ENCODE measurements at places on chromosomes 7 and 10.

GRCh38 chr10:114172776-114173602 is 1.0 kb downstream of the CCDC186 start:
- no peak for DNase-seq

- no peak for DNase-seq
These were observed 224.7 kb upstream of the SH2B2 start for GRCh38 chr7:102061981-102062390.

DNA sequence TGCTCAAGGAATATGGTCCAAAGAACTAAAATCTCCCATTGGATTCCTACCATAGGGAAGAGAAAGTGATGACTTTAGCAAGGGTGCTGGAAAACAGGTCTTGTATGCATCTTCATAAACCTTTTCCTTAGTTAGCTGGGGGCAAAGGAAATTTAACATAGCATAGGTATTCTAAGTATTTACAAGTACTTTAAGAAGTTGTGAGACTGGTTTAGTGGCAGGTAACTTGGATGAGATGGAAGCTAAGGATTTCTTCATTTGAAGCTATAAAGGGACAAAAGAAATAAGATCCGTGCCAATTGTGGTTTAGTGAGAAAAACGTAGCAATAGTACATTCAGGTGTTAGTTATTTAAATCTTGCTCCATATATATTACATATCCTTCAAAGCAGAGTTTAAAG is 183.4 kb upstream of the TCF7L2 start:
- no peak for DNase-seq

- DNase-seq: no peak
These were observed 220.6 kb downstream of the ADRA2A start for GRCh38 chr10:111297351-111297848.

DNA sequence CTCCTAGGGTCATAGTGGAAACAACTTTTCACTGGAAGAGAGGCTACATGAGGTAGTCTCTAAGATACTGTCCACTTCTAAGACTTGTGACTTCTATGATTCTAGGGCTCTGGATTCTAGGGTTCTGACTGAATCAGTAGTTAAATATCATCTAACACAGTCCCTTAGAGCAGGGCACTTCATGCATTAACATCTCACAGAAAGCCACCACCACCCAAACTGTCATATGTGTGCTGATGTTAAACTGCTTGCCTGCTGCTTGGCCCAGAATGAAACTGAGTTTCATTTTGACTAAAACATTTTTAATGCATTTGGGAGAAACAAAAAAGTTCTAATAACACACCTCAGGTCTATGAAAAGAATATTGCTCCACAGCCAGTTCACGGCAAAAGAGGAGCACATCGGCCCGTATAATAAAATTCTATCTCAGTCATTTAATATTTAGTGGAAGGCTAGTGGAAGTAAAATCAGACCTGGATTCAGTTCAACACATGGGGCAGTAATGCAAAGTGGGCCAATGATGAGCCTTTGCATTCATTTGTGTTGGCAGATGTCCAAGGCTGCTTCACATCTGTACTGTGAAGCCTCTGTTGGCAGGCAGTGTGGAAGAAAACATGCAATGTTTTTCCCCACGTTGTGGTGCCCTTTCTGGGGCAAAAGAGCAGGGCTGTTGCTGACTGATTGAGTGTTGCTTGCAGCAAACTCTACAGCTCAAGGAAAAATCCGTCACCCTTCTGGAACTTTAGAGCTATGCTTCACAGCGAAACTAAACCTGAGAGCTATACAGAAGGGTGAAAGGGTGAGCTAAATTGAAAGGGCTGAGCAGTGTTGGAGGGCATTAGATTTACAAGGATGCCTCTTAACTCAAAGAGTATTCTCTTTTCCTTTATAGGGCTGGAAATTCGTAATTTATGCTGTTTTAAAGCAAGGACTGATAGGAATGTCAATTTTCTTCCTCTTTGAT is 33.5 kb upstream of the AUTS2 start:
- DNase-seq: no peak

- peak; percentile 33 for DNase-seq
These were observed 248.9 kb downstream of the COBL start for GRCh38 chr7:51067757-51068156.

DNA sequence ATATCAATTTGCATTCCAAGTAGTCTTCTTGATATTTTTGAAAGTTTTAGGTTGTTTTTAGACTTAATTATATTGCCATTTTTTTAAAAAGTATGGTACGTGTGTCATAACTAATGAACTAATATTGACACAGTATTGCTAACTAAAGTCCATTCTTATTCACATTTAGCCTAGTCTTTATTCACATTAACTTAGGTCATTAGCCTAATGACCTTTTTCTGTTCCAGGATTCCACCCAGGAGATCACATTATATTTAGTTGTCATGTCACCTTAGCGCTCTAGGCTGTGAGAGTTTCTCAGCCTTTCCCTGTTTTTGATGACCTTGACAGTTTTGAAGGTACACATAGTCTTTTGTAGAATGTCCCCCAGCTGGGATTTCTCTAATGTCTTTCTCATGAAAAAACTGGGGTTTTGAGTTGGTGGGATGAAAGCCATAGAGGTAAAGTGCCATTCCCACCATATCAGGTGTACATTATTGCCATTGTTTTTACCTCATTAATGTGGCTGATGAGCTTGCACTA is 38.5 kb downstream of the SDHAF3 start:
- DNase-seq: no peak

GRCh38 chr7:50396856-50397255 is 53.3 kb downstream of the FIGNL1 start:
- no peak for DNase-seq

DNA sequence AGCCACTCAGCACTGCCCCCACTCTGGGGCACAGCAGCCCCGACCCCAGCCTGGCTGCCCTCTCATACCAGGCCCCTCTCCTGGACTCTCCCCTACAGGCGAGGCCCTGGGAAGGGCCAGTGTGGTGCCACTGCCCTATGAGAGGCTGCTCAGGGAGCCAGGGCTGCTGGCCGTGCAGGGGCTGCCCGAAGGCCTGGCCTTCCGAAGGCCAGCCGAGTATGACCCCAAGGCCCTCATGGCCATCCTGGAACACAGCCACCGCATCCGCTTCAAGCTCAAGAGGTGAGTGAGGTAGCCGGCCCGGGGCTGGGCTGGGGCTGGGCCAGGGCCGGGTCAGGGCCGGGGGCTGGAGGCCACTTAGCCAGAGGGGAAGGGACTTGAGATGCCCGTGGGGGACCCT is 64.3 kb downstream of the GTF2IRD1 start:
- no peak for DNase-seq

- DNase-seq: no peak
These were observed 155.3 kb downstream of the GLI3 start for GRCh38 chr7:42081671-42082070.

- DNase-seq: no peak
These were observed 101.8 kb downstream of the EGFR start for GRCh38 chr7:55120501-55121198.

- DNase-seq: no peak
These were observed 256.3 kb upstream of the CSTF2T start for GRCh38 chr10:51955696-51956095.

- no peak for DNase-seq
These were observed 85.7 kb downstream of the GRB10 start for GRCh38 chr7:50696810-50697582.

GRCh38 chr7:142696456-142697179 is 52.7 kb upstream of the PRSS1 start:
- DNase-seq: no peak

DNA sequence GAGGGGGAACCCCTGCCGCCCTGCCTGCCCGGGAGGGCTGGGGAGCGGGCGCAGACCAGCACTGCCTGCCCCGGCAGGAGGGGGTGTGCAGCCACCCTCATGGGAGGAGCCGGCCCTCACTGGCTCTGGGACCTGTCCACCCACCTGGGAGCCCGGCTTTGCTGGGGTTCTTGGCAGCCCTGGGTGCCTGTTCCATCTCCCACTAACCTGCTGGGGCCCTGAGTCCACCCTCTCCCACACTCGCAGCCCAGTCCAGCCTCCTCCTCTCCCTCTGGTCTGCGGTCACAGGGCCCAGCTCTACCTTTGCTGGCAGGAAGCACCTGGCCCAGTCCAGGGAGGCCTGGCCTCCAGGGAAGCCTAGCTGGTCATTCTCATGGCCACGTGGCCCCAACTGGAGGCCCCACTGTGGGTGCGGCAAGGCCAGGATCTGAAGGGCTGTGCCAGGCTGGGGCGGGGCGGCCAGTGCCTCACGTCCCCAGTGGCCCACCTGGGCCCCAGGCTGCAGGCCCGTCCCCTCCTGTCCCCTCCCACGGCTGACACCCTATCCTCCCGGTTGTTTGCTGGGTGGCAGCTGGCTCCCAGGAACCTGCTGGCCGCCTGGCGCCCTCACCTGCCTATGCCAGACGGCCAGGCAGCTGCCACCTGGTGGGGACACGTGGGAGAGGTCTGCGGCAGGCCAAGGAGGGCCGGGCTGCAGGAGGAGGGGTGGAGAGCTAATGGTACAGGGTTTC is at the start of gene TMEM184A:
Gene TMEM184A, minus strand, starts transcription at position 393 of the 731 bp plus-strand sequence. CDS start 721 bp downstream, outside the sequence.
- DNase-seq: peak; percentile 55

DNA sequence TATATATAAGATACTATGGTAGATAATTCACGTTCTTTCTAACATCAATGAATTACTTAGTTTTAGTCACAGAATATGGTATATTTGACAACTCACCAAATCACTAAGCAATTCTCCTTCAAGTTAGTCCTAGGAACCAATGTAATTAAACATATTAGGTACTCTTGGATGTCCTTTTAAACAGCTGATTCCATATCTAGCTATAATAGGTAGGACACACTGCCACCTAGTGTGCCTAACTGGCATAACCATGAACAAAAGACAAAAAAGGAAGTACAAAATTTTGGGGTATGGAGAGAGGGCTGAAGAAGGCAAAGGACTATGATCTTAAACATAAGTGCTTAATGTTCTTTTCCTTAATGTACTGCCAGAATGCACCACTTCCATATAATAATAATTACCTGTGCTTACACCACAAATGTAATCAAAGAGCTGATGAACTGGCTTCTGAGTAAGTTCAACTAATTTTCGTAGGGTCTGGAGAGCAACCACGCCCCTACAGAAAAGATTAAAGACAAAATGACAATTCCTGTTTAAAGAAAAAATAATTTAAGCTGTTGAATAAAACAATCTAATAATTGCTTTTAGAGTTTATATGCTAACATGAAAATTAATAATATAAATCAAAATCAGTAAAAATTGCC is 28.7 kb downstream of the PNPLA8 start:
- peak; percentile 38 for DNase-seq

DNA sequence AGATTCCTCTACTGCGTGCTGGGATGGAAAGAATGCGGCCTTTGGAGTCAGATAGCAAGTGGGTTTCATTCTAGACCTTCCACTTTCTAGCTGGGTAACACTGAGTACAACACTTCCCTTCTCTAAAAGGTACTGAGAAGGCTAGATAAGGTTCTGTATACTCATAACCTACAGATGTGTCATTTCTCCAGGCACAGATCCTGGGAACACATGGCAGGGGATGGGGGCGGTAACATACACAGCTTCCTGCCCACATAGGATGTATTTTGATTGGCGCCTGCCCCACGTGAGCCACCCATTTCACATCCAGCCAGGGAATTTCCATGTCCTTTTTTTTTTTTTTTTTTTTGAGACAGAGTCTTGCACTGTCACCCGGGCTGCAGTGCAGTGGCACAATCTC is 31.8 kb downstream of the KLRG2 start:
- no peak for DNase-seq

DNA sequence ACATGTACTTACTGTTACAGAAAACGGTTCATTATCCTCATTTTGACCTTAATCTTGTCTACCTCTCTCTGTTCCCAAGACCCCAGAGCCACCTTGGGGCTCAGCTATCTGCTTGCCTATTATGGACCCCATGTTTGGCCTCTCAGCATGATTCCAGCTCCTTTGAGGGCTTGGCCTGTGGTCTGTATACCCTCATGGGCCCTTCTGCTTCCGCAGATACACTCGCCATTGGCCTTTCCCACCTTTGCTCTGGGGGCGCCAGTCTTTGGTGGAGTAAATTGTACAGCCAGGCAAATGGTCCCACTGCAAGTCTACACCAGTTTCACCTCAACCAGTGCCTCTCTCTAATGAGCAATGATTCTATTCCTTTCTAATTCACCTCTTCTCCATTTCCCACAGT is 109.2 kb upstream of the ZNF746 start:
- DNase-seq: no peak

GRCh38 chr10:24128066-24128730 is 80.7 kb upstream of the KIAA1217 start:
- DNase-seq: no peak

GRCh38 chr10:89279421-89279869 is 22.4 kb upstream of the IFIT2 start:
- no peak for DNase-seq

DNA sequence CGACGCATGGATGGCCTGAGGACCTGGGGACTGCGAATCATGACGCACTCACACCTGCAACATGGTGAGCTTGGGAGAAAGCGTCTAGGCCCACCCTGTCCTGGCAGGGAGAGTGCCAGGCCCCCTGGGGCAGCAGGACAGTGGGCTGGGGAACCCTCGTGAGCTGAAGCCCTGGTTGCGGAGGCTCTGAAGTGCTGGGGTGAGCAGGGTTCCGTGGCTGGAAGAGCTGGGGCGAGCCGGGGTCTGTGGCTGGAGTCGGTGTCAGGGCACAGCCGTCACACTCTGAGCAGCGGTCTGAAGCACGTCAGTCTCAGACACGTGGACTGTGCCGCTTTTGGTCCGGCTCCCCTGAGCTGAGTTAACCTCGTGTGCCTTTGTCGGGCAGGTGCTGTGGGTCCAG is 4.7 kb downstream of the SUN1 start:
- DNase-seq: no peak

DNA sequence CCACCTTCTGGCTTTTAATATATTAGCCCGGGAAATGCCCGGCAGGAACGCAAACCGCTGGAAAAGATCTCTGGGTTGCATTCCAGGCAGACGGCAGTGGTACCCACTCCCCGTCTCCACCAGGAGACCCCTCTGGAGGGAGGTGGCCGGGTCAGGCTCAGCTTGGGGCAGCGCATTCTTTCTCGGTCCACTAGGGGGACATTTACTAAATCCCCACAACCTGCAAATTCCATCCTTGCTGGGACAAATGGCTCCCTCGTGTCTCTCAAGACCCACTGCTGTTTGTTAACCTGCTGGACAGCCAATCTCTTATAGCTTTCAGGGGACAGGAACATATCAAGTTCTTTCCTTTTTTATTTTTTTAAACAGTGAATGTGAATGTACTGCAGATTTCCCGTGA is 45.8 kb upstream of the CARD11 start:
- DNase-seq: no peak

DNA sequence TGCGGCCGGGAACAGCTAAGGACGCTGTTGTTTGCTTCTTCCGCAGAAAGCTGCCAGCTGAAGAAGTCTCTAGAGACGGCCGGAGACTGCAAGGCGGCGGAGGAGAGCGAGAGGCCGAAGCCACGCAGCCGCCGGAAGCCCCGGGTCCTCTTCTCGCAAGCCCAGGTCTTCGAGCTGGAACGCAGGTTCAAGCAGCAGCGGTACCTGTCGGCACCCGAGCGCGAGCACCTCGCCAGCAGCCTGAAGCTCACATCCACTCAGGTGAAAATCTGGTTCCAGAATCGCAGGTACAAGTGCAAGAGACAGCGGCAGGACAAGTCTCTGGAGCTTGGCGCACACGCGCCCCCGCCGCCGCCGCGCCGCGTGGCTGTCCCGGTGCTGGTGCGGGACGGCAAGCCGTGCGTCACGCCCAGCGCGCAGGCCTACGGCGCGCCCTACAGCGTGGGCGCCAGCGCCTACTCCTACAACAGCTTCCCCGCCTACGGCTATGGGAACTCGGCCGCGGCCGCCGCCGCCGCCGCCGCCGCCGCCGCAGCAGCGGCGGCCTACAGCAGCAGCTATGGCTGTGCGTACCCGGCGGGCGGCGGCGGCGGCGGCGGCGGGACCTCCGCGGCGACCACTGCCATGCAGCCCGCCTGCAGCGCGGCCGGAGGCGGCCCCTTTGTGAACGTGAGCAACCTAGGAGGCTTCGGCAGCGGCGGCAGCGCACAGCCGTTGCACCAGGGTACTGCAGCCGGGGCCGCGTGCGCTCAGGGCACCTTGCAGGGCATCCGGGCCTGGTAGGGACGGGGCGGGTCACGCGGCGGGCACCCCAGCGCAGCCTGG is 2.4 kb downstream of the NKX2-3 start:
- DNase-seq: no peak

All from activated CD4-positive, alpha-beta T cell treated with anti-CD3 and anti-CD28 coated beads, Interleukin-2, amount 50 U/mL, for 1 hour (primary cell).